IMR-90 (cell line): ENCODE measurements at places on chromosomes 2 and 18. TPM values are rescaled to one million over a fixed set of nuclear protein-coding genes. Genes with fewer than 3 reads are reported as not detected.
A peak's percentile ranks its signal among the peaks of the same experiment; 100 is the strongest.

The STPG4 gene
- total RNA-seq, result 0.18 and 0.28 TPM in 2 replicates

The KCNK3 gene
- total RNA-seq, result under 0.01 TPM in 2 replicates

The DCDC2C gene
- not detected in 2 replicates for total RNA-seq

The EMILIN1 gene
- 26.5 and 27.8 TPM in 2 replicates for total RNA-seq

The PAX3 gene
- not detected in 2 replicates for total RNA-seq

The ADGRF3 gene
- not detected in 2 replicates for total RNA-seq

DNA sequence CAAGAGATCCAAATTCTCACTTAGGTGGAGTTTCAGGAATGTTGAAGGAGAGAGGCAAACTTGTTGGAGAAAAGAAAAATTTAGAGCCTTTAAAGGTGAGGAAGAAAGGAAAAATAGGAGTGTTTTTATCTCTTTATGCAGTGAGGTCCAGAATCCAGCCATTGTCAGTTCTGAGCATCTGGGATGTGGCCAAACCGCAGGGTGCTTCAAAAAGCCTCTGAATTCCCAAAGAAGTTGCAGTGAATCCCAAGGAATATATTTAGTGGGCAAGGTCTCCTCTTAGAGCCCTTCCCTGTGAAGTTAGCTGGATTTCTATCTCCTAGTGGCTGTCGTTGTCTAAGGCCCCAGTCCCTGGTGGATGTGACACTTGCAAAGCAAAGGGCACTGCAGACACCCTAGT lies 51.2 kb downstream of the MTCL1 start:
- DNase-seq, result no peak
- no peak overlapping the region for H3K27ac ChIP-seq
- peaks cover 37% of the 10 kb centered on the region for H3K36me3 ChIP-seq
- H3K4me3 ChIP-seq, result no peak overlapping the region
- peaks cover 39% of the 10 kb centered on the region for H3K4me1 ChIP-seq

DNA sequence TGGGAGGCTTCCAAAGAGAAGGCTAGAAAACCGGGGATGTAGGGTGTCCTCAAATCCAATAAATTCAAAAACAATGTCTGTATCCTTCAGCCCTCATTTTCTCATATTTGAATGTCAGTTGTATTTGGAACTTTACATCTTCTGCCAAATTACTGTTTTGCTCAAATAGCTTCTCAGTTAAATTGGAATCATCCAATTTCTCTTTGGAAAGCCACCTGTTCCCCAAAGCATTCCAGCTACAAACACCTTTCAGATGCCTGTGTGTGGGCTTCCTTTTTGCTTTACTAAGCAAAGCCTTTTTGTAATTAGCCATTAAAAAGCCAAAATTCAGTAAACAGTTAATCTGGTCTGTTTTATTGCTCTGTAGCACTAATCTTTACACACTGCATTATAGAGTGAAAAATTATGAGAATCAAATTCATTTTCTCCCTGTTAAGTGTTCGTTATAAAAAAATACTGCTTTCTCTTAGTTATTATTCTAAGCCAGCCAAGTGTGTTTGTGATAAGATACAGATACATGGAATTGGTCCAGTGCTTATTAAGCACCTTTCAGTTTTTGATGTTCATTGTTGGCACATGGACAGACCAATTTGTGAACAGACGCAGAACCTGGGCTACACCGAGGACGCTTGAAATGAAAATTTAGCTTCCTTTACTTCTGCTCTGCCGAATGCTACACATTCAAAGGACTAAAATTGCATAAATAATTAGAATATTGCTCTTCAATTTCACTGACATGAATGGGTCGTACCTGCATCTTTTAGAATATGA lies 151.6 kb downstream of the RTN4 start:
- peaks cover 3% of the 10 kb centered on the region for H3K4me1 ChIP-seq
- no peak overlapping the region for H3K4me3 ChIP-seq
- DNase-seq, result no peak
- H3K27me3 ChIP-seq, result no peaks in the 10 kb centered on the region; the same call in 1 of the 2 replicates

DNA sequence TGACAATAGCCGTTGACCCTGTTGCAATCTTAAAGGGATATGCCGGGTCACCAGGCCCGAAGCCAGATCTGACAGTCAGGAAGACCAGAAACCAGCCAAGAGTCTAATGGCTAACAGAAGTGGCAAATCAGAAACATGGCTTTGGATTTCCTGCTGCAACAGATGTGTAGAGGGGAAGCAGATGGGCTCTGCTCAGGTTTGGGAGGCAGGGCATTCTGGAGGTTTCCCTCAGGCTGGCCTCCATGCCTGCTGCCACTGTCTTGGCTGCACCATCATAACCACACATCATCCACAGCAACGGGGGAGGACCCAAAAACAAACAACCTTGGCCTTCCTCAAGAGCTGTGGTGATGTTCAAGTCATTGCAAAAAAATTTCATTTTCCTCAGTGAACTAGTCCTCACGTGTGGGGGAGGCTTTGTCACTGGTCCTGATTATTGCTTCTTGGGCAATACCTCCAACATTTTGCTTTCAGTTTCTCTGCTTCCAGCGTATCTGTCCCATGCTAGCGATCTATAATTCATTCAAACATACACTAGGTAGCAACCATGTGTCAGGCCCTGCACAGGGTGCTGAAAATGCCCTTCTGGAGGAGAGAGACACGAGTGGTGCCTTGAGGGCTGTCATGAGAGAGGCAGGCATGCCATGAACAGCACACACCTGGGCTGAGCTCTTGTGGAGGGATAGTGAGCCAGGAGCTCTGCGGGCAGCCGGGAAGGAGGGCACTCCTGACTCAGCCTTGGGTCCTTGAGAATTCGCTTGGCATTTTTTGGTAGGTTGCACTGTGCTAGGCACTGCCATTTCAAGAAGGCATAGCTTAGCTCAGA lies 48.2 kb upstream of the LGALSL start:
- H3K4me3 ChIP-seq, result no peak overlapping the region
- no peak overlapping the region for H3K27ac ChIP-seq
- peak; percentile 56 for DNase-seq
- H3K4me1 ChIP-seq, result peaks cover 11% of the 10 kb centered on the region; the same call in 1 of the 2 replicates
- peaks cover 12% of the 10 kb centered on the region for H3K27me3 ChIP-seq

DNA sequence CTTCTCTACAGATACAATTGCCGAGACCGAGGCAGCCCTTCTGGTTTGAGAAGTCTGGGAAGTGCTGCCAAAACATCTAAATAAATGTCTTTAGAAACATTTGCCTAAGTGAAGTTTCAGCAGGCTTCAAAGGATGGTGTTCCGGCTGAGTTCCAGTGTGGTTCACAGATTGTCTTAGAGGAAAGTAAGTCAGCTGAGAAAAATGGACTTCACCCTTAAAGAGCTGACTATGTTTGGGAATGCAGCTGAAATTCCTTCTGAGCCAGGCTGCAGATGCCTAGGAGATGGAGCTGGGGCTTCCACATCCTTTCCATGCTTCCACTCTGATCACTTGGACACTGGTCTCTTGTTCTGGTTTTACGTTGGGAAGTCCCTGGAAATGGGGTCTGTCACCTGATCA lies 83.6 kb downstream of the FHOD3 start:
- H3K4me3 ChIP-seq, result no peak overlapping the region
- no peaks in the 10 kb centered on the region for H3K27me3 ChIP-seq
- DNase-seq, result no peak
- no peaks in the 10 kb centered on the region for H3K36me3 ChIP-seq

- no peak overlapping the region for H3K27ac ChIP-seq
- no peaks in the 10 kb centered on the region for H3K4me1 ChIP-seq
- no peaks in the 10 kb centered on the region for H3K36me3 ChIP-seq
- no peaks in the 10 kb centered on the region; the same call in 1 of the 2 replicates for H3K27me3 ChIP-seq
- no peak overlapping the region for H3K4me3 ChIP-seq
Observed at GRCh38 chr2:39139511-39140237, 18.8 kb upstream of the SOS1 start.

DNA sequence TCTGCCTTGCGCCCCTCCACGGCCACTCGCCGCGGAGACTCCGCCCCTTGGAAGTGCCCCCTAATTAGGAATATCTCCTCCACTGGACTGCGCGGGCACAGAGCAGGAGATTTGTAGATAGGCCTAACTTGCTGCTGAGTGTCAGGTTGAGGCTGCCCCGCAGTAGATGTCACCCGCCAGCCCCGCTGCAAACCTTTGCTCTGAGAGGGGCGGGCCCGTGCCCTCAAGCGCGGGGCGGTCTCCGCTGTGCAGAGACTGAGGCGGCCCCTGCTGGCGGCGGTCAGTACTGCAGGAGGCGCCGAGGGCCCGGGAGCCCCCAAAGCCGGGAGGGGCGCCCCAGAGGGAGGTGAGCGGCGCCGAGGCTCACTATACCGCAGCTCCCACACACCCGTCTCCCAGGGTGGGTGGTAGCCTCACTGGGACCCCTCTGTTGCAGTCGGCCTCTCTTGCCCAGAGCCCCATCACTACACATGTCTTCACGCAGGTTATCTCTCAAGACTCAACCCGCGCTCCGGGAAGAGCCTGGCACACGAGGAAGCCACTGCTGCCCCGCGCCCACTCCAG lies 2.9 kb upstream of the NEURL3 start:
- H3K27ac ChIP-seq, result no peak overlapping the region
- H3K36me3 ChIP-seq, result no peaks in the 10 kb centered on the region
- DNase-seq, result peak; percentile 10
- 0 out of 2 replicates have a peak overlapping the region, but pooled peaks have one; percentile 12 for H3K4me3 ChIP-seq
- peaks cover 26% of the 10 kb centered on the region for H3K27me3 ChIP-seq

GRCh38 chr2:134433979-134434378 lies 180.1 kb downstream of the MGAT5 start:
- H3K27me3 ChIP-seq, result no peaks in the 10 kb centered on the region
- peaks cover 46% of the 10 kb centered on the region for H3K36me3 ChIP-seq
- no peak for DNase-seq
- no peak overlapping the region for H3K27ac ChIP-seq

DNA sequence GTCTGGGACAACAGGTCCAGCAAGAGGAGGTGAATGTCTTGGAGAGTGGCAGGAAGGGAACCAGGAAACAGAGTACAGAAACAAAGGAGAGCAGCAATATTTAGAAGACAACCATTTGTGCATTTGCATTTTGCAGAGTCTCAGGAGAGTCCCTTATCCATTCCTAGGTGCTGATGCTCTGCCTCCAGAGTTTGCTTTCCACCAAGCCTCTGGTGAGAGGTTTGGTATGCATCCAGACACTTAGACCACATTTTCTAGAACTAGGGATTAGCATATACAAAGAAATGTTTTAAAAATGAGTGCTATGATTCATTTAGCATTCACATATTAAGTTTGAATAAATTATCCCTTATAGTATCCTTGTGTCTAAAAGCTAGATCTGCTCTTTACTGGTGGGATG lies 18.5 kb upstream of the LRATD1 start:
- no peaks in the 10 kb centered on the region for H3K4me1 ChIP-seq
- no peak for DNase-seq
- H3K36me3 ChIP-seq, result no peaks in the 10 kb centered on the region
- no peaks in the 10 kb centered on the region for H3K27me3 ChIP-seq
- H3K27ac ChIP-seq, result no peak overlapping the region

DNA sequence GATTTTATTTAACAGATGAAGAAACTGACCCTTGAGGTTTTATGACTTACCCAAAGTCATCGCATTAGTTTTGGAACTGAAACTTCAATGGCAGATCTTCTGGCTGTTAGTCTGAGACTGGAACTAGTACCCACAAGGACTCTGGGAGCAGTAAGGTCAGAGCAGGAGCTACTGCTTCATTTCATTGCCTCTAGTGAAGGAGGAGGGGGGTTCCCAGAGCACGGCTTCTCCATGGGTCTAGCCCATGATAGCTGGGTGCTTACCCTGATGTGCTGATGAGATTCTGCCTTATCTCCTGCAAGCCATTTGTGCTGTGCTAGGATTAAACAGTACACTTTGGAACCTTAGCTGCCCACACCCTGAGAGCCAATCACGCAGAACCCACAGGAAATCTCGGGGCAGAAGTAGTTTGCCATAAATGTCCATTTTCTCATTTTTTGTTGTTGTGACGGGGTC lies 5.4 kb upstream of the RNASEH1 start:
- peaks cover 2% of the 10 kb centered on the region; the same call in 1 of the 2 replicates for H3K36me3 ChIP-seq
- H3K4me1 ChIP-seq, result no peaks in the 10 kb centered on the region
- no peak overlapping the region for H3K27ac ChIP-seq
- no peak for DNase-seq
- H3K27me3 ChIP-seq, result no peaks in the 10 kb centered on the region

- peak overlapping the region; percentile 99 for H3K27ac ChIP-seq
- H3K27me3 ChIP-seq, result no peaks in the 10 kb centered on the region
- H3K36me3 ChIP-seq, result no peaks in the 10 kb centered on the region
- H3K4me3 ChIP-seq, result no peak overlapping the region
- peaks cover 25% of the 10 kb centered on the region for H3K4me1 ChIP-seq
- DNase-seq, result peak; percentile 74
Observed at GRCh38 chr2:217103752-217104545, 244.1 kb upstream of the TNP1 start.

DNA sequence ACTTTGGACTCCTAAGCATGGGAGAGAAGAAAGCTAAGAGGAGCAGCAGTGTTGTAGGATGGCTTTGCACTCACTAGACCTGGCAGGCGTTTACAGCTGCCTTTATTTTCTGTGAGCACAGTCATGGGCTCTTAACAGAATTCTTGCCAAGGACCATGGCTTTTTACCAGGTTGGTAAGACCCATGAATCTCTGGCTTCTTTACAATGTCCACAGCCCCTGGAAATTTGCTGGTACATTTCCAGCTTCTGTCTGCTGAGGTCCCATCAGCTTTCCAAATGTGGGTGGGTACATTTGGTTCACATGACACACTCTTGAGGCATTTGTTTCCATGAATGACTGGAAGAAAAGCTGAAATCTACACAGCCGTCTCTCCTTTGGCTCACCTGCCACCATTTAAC lies 162.7 kb downstream of the PPP1R1C start:
- H3K27ac ChIP-seq, result no peak overlapping the region
- no peaks in the 10 kb centered on the region for H3K27me3 ChIP-seq
- no peaks in the 10 kb centered on the region for H3K4me1 ChIP-seq
- no peak overlapping the region for H3K4me3 ChIP-seq

GRCh38 chr2:173199294-173199693 lies 123.6 kb downstream of the MAP3K20 start:
- no peaks in the 10 kb centered on the region for H3K27me3 ChIP-seq
- H3K27ac ChIP-seq, result no peak overlapping the region
- peaks cover 2% of the 10 kb centered on the region; the same call in 1 of the 2 replicates for H3K4me1 ChIP-seq
- peaks cover 15% of the 10 kb centered on the region for H3K36me3 ChIP-seq
- no peak for DNase-seq
- H3K4me3 ChIP-seq, result no peak overlapping the region
